ENCODE measurements at places on chromosomes 12 and 14.

- no peak for DNase-seq
These were observed 6.0 kb upstream of the ADCY6 start for GRCh38 chr12:48794870-48795269.

- DNase-seq: no peak
These were observed 138.7 kb downstream of the C12orf75 start for GRCh38 chr12:105469211-105469610.

DNA sequence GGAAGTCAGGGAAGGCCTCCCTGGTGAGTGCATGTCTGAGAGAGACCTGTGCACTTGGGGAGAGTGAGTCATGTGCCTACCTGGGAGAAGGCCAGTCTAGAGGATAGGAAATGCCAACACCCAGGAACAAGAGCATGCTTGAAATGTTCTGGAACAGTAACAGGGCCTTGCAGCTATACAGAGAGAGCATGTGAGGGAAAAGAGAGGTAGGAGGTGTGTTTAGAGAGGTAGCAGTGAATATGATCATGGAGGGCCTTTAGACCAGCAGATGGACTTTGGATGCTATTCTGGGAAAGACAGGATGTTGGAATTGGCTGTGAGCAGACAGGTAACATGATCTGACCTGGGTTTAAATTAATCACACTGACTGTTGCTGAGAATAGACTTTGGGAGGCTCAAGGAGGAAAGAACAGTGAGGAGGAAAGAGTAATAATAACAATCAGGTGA lies 1143.6 kb downstream of the FLRT2 start:
- no peak for DNase-seq

- no peak for DNase-seq
These were observed 765.2 kb downstream of the TMEM121 start for GRCh38 chr14:106291626-106292025.

Data from NB4 (cell line).